ENCODE measurements at places on chromosomes 12 and 14.

DNA sequence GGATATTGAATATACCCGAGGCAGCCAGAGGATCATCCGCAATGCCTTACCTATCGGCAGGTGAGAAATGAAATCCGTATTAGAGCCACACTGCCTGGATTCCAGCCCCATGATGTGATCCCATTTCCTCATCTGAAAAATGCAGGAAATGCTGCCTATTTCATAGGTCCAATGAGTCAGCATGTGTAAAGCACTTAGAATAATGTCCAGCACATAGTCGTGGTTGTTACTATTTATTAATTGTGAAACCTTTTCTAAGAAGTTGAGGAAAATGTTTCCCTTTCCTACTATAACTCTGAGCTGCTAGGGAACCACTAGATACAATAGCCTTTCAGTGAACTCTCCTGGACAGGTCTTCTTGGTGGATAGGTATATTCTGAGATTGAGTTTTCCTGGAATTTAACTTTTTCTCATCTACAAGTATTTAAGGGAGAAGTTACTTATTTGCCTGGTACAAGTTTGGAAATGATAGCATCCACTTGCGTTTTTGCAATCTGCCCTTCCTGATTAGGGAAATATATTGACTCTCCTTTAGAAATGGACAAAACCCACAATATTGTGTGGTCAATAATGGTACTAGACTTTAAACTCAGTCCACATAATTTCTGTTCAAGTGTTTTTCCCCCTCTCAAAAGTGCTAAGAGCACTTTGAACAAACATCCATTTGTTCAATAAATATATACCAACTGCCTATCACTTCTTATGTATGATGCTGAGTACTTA, 12.2 kb downstream of the POLR3B start:
- DNase-seq, result peak; percentile 63

- DNase-seq, result no peak
Measured at GRCh38 chr12:18160901-18161300, 70.9 kb upstream of the RERGL start.

DNA sequence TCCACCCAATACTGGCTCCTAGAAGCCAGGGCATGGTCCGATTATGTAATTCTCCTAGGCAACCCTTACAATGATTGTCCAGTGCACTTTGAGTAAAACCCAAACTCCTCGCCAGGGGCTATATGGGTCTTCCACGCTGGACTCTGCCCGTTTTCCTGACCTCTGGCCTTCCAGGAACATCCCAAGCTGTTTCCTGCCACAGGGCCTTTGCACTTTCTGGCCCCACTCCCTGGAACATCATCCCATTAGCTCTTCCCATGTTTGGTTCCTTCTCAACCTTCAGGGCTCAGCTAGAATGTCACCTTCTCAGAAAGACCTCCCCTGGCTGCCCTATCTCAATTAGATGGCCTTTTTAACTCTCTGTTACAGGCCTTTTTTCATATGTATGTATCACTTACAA, 85.4 kb downstream of the IRF2BPL start:
- DNase-seq, result no peak

DNA sequence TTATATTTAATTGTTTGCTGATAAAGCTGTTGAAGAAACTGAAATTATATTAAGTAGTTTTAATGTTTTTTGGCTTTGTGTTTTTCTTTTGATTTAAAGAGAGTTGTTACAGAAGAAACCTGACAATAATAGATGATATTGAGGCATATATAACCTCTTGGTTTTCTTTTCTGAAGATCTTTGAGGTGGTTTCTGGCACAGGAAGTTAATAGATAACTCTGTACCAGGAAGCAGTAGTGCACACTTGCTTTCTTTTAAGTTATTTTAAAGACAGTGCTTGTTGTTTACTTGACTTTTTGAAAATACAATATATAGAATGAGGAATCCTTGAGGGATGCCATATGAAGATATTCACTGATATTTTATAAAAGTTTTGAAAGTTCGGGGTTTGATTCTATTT, 209.0 kb upstream of the FBXO33 start:
- DNase-seq, result no peak

GRCh38 chr12:131217024-131217586, 263.4 kb downstream of the ADGRD1 start:
- no peak for DNase-seq

DNA sequence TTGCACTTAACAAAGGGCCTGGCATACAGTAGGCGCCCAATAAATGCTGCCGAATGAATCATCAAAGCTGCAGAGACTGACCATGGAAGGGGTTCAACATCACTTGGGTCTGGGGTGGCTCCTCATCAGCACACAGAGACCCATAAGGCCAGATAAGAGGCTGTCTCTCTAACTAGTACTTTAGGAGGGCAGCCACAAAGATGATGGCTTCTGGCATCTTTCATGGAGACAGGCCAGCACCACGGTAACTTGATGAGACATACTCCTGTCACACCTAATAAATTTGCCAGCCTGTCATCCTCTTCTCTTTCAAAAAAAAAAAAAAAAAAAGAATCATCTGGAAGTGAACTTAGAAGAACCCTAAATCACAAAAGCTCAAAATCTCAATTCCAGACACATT, 3.4 kb downstream of the PRIMA1 start:
- no peak for DNase-seq

- DNase-seq, result no peak
Measured at GRCh38 chr12:108858311-108859074, 1.1 kb upstream of the SSH1 start.

DNA sequence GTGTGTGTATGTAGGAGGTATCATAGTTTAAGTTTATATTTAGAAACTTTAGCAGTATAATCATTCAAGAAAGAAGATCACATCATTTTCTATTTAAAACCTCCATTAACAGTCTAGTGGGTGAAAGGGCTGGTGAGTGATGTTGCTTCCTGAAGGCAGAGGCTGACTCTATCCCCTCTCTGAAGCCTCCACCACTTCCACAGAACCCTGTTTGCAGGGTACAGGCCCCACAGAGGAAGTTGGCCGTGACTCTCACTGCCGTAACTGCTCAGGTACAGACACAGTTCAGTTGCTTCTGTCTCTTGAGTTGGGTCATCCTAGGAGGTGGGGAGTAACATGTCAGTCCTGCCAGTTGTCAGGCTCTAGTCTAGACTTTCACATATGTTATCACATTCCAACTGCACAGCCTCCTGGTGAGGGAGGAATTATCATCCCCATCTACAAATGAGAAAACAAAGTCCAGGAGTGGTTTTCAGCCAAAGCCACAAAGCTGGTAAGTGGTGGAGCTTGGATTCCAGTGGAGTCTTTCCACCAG, 31.5 kb downstream of the CFL2 start:
- DNase-seq, result no peak

DNA sequence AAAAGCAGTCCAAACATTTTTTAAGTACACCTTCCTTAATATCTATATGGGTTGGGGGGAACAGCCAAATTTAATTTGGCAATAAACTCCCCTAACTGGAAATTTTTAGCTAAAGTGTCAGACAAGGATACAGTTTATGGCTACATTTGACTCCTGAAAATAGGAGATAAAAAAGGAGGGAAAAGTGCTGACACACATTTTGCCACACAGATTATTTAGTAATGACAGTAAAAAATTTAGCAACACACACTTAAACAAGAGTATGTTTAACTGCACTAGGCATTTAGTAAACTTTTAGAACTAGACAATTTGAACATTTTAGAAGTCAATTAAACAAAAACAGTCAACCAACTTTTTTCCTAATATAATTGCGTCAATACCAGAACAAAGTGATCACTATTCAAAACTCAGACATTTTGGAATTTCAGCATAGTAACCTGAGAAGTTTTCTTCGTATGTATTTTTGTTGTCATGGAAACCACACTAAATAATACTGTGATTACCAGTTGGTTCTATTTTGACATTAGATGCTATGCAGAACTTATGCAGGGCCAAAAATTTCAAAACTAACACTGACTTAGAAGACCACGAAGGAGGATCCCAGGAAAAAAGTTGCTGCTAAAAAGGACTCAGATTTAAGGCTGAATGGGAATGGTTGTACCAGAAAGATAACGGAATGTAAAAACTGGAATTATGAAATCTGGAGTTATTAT, 13.4 kb downstream of the GMFB start:
- DNase-seq, result no peak

DNA sequence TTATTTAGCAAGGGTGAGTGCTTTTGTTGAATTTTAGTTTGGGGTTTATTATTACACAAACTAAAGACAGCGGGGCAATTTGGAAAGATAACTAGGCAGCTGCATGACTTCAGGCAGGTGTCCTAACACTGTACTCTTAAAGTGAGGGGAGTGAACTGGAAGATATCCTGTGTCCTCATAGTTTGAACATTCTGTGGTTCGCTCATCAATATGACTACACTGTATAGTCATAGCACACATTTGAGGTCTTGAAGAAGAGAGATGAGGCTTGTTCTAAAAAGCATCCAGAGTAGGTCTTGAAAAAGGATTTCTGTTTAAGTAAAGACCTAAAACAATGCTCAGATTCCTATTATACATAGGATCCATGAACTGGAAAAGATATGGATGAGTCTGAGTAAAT, 1.7 kb upstream of the MAP3K9 start:
- peak; percentile 29 for DNase-seq

DNA sequence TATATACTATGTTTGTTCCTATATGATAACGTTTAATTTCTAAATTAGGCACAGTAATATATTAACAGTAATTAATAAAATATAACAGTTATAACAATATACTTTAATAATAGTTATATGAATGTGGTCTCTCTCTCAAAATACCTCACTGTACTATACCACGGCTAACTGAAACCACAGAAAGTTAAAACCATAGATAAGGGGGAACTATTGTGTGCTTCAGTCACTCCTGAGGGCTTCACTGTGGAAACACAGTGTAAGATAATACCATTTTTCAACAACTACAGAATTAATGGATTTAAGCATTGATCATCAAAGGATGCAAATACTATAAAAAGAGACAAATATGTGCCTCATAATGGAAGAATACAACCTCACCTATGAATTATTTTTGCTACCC, 266.4 kb upstream of the RGS6 start:
- no peak for DNase-seq

DNA sequence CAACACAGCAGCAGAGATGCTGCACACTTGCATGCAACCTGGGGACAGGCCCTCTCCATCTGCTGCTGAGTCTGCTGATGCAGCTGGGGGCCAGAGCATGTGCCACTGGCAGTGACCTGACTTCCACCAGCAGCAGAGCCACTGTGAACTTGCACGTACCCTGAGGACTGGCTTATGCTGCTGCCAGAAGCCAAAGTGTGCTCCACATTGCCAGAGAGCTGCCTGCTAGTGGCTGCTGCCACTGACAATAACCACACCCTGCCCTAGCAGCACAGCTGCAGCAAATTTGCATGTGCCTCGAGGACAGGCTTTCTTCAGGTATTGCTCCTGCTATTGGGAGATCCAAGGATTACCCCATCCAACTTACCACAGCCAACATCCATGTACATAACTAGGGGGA, 4.5 kb upstream of the PRR4 start:
- DNase-seq, result no peak

DNA sequence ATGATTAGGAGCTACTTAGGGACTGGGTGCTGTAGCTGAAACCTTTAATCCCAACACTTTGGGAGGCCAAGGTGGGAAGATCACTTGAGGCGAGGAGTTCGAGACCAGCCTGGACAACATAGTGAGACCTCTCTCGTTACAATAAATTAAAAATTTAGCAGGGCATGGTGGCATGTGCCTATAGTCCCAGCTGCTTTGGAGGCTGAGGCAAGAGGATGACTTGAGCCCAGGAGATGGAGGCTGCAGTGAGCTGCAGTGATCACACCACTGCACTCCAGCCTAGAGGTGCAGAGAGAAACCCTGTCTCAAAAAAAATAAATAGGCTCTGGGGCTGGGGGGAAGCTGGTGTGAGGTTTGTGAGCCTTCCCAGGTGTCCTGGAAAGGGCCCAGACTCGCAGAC, 97.2 kb downstream of the FBXL14 start:
- DNase-seq, result no peak
